CD14-positive monocyte (primary cell): ENCODE measurements at places on chromosomes 11 and 22.

- no peak for DNase-seq
These were observed 23.2 kb upstream of the MGAT3 start for GRCh38 chr22:39433476-39434242.

GRCh38 chr22:33438273-33438672, 380.1 kb upstream of the SYN3 start:
- DNase-seq: no peak

- no peak for DNase-seq
These were observed 62.8 kb upstream of the PRR5 start for GRCh38 chr22:44638971-44639760.

DNA sequence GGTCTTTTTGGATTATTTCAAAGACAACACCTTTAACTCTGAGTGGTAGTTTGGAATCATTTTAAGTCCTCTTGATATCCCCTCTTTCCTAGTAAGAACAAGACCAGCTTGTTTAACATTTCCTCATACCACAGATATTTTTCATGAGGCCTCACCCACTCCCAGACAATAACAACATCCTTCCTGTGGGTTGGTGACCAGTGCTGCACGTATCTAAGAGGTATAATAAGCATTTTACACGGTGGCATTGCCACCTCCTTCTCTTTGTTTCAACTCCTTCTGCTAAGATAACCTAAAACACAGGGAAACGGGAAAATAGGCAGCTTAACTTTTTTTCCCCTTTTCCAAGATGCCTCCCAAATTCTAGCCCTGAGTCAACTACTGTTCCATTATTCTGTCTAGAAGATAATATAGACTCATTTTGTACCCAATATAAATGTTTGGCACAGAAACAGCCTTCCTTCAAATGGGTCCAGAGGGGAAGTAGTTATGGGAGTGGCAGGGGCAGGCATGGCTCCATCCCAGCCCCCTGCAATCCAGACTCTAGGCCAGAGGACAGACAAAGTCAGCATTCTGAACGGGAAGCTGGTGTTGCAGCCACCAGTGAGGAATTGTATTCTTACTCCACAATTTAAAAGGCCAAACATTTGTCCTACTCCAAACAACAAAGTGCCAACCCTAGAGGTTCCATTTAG, 28.5 kb downstream of the MAML2 start:
- no peak for DNase-seq

DNA sequence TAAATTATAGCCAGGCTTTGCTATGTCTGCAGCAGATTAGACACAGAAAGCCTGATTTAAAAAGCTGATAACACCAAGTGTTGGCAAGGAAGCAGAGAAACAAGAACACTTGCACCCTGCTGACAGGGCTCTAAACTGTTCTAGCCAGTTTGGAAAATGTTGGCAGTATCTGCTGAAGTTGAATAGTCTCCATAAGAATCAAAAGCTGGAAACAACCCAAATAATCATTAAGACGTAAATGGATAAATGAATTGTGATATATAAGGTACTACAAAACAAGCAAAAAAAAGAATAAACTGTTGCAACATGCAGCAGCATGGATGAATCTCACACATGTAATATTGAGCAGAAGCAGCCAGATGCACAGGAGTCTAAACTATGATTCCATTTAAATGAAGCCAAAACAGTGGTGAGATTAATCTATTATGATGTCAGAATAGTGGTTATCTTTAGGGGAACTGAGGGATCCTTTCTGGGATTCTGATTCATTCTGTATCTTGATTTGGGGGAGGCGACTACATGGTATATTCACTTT, 40.4 kb upstream of the ADORA2A start:
- DNase-seq: no peak

GRCh38 chr22:40182231-40182835, 4.6 kb downstream of the TNRC6B start:
- DNase-seq: no peak

DNA sequence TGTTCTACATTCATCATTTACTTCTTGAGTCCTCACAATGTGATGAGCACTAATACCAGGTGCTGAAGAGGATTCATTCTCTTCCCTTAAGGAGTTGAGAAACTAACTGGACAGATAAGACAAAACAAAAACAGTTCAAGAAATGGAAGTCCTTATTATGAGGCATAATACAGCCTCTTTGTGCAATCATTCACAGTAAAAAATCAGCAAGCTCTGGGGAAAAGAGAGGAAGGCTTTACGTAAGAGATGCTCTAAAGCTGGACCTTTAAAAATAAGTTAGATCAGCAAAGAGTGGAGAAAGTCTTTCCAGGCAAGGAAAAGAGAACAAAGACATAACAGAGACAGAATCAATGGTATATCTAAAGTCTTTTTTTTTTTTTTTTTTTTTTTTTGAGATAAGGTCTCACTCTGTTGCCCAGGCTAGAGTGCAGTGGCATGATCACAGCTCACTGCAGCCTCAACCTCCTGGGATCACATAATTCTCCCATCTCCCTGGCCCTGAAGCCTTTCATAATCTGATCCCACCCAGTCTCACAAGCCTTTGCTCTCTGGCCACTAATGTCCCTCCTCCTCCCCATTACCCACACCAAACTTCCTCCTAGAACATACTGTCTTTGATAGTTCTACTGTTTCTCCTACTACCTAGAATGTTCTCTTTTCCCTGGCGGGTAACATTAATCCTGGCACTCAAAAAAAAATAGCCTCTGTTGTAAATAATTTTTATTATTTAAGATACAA, 40.9 kb downstream of the MRTFA start:
- no peak for DNase-seq

- DNase-seq: no peak
These were observed 27.4 kb upstream of the CBX7 start for GRCh38 chr22:39179841-39180335.

GRCh38 chr11:110032957-110033570, 60.1 kb upstream of the ZC3H12C start:
- DNase-seq: no peak

GRCh38 chr11:106327134-106327533, 249.7 kb downstream of the AASDHPPT start:
- DNase-seq: no peak

- no peak for DNase-seq
These were observed 20.3 kb downstream of the GRAMD4 start for GRCh38 chr22:46640293-46641055.

GRCh38 chr22:36227806-36228205, 11.5 kb downstream of the APOL2 start:
- DNase-seq: no peak

GRCh38 chr11:12174128-12174476, 63.7 kb downstream of the MICAL2 start:
- DNase-seq: no peak

GRCh38 chr11:46912526-46913150, 5.7 kb downstream of the LRP4 start:
- no peak for DNase-seq

- DNase-seq: no peak
These were observed 453.5 kb downstream of the MIAT start for GRCh38 chr22:27110665-27111451.

- DNase-seq: no peak
These were observed 350.4 kb downstream of the DDX10 start for GRCh38 chr11:109015283-109015682.

- no peak for DNase-seq
These were observed 86.1 kb downstream of the NAT10 start for GRCh38 chr11:34191578-34191977.

- DNase-seq: no peak
These were observed 15.9 kb downstream of the CCDC82 start for GRCh38 chr11:96373826-96374225.

DNA sequence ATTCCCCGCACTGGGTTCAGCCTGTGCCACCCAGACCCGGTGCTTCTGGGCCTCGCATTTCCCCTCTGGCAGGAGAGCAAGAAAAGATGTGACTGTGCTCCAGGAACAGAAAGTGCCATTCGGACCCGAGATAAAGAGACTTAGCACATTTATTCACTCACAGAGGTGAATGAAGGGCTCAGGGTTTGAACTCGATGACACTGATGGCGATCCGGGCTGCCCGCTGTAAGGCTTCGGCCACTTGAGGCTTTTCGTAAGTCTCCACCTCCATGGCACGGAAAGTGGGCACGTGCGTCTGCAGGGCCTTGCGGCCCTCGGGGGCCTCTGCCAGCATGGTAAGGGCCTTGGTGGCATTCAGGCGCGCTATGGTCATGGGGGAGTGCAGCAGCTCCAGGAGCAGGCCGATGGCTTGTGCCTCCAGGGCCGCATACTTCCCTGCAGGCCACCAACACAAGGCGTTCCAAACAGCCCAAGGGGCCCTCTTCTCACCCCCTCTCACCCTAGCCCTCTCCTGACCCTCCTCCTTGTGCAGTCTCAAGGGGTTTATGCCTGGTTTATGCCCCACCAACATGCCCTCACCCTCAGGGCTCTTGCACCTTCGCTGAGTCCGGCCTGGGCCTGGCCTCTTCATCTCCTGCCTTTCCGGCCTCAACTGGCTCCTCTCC, 10.9 kb upstream of the GNAZ start:
- DNase-seq: no peak

DNA sequence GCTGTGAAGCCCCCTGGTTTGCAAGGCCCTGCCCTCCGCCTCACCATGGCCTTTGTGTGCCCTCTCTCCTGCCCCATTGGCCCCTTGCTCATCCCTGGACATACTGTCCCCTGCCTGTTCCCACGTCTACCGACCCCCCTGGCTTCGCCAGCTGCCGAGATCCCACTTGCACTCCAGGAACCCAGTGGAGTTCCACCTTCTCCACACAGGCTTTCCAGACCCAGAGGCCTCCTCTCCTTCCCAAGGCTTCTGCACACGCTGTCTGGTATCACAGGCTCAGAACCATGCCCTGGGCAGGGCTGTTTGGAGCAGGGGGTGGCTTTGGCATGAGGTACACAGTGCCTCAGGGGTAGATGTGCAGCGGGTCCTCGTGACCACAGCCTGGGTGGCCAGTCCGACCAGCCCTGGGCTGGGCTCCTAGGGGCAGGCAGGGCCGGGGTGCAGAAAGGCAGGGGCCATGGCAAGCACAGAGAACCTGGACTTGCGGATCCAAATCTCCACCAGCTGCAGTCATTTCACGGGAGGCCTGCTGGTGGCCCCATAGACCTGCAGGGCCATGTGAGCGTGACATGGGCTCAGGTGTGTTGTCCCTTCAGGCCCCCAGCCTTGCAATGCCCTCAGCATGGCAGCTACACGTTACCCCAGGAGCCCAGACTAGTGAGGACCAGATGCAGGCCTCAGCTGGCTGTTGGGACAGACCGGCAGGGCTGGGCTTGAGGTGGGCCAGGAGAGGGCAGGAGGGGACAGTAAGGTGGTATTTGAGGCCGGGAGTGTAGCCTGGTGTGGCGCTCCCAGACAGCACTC, 9.5 kb downstream of the GRK2 start:
- no peak for DNase-seq

GRCh38 chr11:119315131-119316015, 1.6 kb downstream of the MCAM start:
- no peak for DNase-seq

DNA sequence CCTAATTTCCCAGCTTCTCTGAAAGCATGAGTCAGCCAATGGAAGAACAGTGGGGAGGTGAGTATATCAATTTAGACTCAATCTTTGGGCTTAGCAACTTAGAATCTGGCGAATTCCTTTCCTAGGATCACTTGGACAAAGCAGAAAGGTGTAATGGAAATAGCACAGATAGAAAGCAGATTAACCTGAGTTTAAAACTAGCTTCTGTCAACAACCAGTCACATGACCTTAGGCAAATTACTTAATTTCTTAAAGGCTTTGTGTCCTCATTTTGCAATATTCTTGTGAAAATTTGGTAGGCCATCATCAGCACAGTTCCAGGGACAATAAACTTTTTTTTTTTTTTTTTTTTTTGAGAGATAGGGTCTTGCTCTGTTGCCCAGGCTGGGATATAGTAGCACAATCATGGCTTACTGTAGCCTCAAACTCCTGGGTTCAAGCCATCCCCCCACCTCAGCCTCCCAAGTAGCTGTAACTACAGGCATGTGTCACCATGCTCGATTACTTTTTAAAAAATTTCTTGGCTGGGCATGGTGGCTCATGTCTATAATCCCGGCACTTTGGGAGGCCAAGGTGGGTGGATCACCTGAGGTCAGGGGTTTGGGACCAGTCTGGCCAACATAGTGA, 40.8 kb upstream of the PCF11 start:
- DNase-seq: peak; percentile 34
